Dorsolateral prefrontal cortex (tissue), 122 donors: ENCODE measurements at places on chromosomes 2 and 18.
A peak's percentile ranks its signal among the peaks of the same experiment; 100 is the strongest.

DNA sequence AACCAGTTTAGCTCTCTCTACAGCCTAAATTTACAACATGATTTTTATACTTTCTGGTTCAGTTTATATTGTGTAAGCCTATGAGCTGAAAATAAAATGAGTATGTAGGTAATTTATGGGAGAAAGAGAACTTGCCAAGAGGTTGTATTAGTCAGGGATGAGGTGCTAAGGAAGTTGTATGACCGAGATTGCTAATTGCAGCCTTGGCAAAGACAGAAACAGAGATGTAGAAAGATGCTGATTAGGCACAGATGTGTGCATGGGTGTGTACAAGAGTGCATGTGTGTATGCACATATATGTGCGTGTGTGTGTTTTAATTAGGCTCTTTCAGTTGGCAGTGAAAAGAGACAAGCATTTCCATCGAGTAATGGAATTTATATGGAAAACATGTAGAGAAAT lies 213.9 kb downstream of the FBXO15 start:
- no peak for DNase-seq

DNA sequence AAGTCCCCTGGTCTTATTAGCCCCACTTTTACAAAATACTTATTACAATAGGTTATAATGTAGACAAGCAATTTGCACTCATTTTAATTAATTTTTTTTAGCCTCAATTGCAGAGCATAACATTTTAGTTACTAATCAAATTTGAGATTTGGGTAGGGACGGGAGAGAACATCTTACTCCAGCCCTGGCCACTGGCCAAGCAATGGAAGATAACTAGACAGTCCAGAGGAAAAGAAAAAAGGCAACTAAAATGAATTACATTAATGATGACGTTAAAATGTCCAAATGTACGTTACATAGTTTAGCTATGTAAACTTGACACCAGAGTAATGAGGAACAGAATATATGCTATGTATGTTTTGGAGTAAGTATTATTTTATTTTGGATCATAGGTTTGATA lies 11.0 kb upstream of the CAVIN2 start:
- no peak for DNase-seq

GRCh38 chr2:17643031-17643615 lies 102.6 kb downstream of the VSNL1 start:
- peak; percentile 67 for DNase-seq

- DNase-seq, result no peak
These were observed 1477.6 kb upstream of the NXPH2 start for GRCh38 chr2:140257692-140258300.
